ENCODE measurements at places on chromosomes 5 and 9.

GRCh38 chr5:39217365-39218281, 1.7 kb downstream of the FYB1 start:
- DNase-seq: peak; percentile 49

GRCh38 chr9:135165003-135165711, 77.7 kb downstream of the OLFM1 start:
- DNase-seq: no peak

- no peak for DNase-seq
Measured at GRCh38 chr5:101991486-101991885, 304.6 kb downstream of the SLCO4C1 start.

DNA sequence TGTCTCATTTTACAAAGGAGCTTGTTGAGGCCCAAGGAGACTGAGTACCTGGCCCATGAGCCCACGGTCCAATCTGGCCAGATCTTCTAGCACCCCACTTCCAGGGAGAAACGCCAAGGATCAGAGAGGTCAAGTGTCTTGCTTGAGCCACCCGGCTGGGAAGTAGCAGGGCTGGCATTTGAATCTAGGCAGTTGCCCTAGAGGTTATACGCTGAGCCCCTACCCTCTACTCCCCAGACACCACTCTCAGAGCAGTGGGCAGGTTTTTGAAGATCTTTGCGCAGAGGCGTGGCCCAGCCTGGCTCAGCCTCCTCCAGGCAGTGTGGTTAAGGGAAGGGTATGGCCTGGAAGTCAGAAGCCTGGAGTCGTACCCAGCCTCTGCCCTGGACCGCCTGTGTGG, 5.8 kb upstream of the NUP214 start:
- no peak for DNase-seq

- peak; percentile 96 for DNase-seq
Measured at GRCh38 chr9:106420511-106420944, 442.4 kb upstream of the ZNF462 start.

DNA sequence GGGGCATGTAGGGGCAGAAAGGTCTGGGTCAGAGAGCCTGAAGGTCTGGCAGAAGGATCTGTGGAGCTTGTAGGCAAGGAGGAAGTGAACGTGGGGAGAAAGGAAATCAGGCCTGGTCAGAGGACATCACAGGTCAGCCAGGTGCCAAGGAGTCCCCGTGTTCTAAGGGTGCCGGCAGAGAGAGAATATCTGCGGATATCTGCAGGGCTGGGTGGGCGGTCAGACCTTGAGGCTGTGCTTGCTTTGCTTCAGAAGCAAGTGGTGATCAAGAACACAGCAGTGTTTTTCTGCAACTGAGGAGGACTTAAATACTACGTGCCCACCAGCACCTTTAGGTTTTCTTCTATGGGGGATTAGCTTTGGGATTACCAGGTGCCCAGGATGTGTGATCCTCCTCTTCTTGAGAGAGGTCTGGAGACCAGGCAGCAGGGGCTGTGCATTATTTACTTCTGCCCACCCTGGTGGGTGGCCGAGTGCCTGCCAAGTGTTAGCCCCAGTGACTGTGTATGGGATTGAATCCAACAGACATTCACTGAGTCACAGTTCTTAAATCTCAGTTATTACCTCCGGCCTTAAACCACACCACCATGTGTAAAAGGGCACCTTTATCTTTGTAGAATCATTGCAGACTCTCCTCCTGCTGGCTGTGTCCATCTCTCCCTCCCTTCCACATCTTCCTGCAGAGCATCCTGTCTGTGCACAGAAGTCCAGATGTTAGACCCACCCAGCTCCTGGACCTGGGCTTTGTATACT, 12.5 kb upstream of the SHB start:
- DNase-seq: no peak

DNA sequence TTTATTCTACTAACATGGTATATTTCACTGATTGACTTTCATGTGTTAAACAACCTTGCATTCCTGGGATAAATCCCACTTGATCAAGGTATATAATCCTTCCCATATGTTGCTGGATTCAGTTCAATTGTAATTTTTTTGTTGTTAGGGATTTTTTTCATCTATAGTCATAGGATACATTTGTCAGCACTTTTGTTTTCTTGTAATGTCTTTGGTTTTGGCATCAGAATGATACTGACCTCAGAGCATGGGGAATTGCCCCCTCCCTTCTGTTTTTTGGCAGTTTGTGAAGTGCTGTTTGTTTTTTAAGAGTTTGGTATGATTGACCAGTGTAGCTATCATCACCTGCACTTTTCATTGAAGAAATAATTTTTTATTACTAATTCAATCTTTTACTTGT, 176.8 kb upstream of the RASEF start:
- no peak for DNase-seq

- no peak for DNase-seq
Measured at GRCh38 chr9:101087426-101087825, 58.9 kb downstream of the PLPPR1 start.

GRCh38 chr5:14695152-14695551, 30.6 kb downstream of the OTULIN start:
- DNase-seq: no peak

- no peak for DNase-seq
Measured at GRCh38 chr5:151274666-151275065, 21.7 kb downstream of the GM2A start.

- DNase-seq: no peak
Measured at GRCh38 chr9:34987160-34987901, 2.2 kb upstream of the DNAJB5 start.

- DNase-seq: no peak
Measured at GRCh38 chr9:93952119-93952783, 2.9 kb downstream of the BARX1 start.

DNA sequence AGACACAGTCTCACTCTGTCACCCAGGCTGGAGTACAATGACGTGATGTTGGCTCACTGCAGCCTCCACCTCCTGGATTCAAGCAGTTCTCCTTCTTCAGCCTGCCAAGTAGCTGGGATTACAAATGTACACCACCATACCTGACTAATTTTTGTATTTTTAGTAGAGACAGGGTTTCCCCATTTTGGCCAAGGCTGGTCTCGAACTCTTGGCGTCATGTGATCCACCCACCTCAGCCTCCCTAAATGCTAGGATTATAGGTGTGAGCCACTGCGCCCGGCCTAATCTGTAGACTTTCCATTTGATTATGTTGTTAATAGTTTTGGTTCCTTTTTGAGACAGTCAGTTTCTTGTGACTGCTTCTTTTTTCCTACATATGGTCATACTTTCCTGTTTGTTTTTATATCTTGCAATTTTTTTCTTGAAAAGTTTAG, 31.0 kb downstream of the MTREX start:
- DNase-seq: no peak

- DNase-seq: no peak
Measured at GRCh38 chr5:169876386-169876785, 103.9 kb downstream of the INSYN2B start.

DNA sequence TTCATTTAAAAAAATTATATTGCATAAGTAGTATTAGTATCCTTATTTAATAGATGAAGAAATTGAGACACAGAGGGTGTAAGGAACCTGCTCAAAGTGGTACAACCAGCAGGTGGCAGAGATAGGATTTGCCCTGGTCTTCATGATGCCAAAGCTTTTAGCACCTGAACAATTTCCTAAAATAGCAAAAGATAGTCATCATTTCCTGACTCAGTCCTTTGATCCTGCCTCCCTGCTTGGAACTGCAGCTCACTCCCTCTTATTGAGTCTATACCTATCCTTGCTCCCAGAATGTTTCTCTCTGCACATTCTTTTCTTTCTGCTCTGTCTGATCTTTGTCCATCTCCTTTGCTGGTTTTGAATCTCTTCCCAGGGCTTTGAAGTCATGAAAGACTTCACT, 155.8 kb downstream of the FRMD3 start:
- DNase-seq: no peak
